ENCODE measurements at places on chromosomes 3 and 15.

GRCh38 chr15:80414546-80415357, 10.6 kb downstream of the ARNT2 start:
- no peak for DNase-seq

DNA sequence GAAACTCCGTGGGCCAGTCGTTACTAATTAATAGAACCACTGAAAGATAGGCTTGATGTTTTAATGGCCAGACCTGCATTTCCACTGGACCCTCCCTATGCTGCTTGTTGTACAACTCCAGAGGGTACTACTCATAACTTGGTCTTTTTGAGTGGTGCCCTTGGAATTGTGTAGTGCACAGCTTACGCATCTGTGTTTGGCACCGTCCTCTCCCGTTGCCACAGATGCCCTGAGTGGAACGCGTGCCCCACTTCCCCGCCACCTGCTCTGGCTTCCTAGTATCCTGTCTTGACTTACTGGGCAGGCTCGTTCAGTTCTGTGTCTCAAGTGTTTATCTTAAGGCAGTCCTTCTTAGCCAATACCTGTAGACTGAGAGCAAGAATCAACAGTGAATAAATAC, 78.7 kb downstream of the USP13 start:
- no peak for DNase-seq

DNA sequence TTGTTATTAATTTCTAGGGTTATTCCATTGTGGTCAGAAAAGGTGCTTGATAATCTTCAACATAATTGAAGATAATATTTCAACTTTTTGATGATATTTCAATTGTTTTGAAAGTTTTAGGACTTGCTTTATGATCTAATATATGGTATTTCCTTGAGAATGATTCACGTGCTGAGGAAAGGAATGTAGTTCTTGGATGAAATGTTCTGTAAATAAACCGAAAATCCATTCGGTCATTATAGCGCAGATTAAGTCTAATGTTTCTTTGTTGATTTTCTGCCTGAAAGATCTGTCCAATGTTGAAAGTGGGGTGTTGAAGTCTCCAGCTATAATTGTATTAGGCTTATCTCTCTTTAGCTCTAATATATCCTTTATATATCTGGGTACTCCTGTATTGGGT, 617.5 kb upstream of the NECTIN3 start:
- DNase-seq, result no peak

GRCh38 chr15:73832657-73833056, 40.7 kb upstream of the TBC1D21 start:
- DNase-seq, result no peak

DNA sequence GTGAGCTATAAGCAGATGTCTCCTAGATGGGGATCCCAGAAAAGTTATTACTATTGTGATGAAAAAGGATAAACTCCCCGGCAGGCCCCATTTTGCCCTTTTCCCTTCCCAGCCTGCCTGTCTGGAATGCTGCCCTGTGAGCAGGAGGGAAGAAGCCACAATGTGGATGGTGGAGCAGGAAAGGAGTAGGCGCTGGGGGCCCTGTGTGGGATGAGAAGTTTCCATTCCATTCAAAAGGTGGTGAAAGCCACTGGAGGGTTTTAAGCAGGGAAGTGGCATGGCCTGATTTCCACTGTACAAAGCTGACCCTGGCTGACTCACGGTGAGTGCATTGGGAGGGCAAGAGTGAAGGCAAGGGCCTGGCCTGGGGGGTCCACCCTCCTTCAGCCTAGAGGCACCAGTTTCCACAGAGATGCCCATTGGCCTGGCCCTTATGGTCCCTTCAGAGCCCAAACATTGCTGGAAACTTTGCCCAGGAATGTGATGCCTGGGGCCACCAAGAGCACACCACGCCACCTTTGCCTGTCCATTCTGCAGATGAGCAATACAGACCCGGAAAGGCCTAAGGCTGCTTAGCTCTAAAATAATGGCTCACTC, 206.9 kb downstream of the RPLP1 start:
- DNase-seq, result no peak

DNA sequence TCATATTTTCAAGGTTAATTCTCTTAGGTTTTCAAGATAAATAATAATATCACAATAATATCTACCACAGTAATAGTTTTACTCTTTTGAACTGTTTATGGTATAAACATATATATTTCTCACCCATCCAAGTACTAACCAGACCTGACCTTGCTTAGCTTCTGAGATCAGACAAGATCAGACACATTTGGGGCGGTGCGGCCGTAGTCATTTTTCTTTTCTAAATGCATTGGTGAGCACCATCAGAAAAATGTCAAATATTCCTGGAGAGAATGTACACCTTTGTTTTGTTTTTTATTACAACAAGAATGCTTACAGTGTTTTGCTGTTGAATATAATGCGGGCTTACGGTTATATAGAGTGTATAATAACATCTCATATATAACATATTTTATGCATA, 267.8 kb downstream of the ADAMTS17 start:
- no peak for DNase-seq

GRCh38 chr3:130517602-130518001, 625 bp downstream of the COL6A6 start:
- DNase-seq, result no peak

DNA sequence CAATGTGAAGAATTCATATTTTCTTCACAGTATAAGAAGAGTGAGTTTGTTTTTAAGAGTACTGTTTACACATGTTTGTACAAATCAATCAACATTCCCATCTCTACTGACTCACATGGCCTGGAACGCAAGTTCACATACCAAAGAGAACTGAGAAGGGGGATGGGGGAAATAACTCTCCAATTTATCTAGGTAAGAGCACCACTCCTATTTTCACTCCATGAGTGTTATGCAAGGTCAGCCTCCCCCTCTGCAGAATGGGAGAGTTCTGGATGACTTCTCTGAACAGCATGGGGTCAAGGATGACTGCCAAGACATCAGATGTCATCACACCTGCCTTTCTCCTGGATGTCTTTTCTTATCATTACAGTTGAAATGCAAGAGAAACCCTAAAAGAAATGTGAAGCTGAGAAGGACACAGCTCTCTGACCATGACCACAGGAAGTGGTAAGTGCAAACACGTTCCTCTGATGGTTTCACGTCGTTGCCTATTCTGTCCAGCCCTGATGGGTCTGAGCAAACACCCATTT, 95.2 kb downstream of the SEMA6D start:
- DNase-seq, result no peak

GRCh38 chr3:31129241-31129640, 234.8 kb upstream of the GADL1 start:
- no peak for DNase-seq

DNA sequence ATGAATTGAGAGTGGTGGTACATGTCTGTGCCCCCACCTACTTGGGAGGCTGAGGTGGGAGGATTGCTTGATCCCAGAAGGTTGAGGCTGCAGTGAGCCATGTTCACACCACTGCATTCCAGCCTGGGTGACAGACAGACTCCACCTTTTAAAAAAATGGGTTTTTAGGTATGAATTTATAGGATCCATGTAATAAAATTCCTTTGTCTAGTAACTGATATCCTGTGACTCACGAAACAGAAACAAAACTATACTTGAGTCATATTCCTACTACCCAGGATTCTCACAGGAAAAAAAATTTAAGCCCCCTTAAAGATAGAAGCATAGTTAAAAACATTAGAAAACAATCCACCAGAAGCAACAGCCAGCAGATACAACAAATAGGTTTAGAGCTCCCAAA, 10.0 kb upstream of the CRTC3 start:
- no peak for DNase-seq

GRCh38 chr3:172312001-172312400, 136.3 kb downstream of the GHSR start:
- DNase-seq, result no peak

GRCh38 chr15:49131403-49131802, 24.0 kb downstream of the COPS2 start:
- no peak for DNase-seq

DNA sequence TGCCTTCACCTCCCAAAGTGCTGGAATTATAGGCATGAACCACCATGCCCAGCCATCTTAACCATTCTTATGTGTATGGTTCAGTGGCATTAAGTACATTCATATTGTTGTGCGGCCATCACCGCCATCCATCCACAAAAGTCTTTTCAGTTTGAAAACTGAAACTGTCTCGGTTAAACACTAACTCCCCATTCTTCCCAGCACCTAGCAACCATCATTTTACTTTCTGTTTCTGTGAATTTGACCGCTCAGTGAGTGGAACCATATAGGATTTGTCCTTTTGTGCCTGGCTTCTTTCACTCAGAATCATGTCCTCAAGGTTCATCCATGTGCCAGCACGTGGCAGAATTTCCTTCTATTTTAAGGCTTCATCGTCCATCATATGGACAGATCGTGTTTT, 5.8 kb downstream of the MCM2 start:
- no peak for DNase-seq

- DNase-seq, result no peak
Measured at GRCh38 chr15:28131946-28132345, 32.8 kb upstream of the OCA2 start.

DNA sequence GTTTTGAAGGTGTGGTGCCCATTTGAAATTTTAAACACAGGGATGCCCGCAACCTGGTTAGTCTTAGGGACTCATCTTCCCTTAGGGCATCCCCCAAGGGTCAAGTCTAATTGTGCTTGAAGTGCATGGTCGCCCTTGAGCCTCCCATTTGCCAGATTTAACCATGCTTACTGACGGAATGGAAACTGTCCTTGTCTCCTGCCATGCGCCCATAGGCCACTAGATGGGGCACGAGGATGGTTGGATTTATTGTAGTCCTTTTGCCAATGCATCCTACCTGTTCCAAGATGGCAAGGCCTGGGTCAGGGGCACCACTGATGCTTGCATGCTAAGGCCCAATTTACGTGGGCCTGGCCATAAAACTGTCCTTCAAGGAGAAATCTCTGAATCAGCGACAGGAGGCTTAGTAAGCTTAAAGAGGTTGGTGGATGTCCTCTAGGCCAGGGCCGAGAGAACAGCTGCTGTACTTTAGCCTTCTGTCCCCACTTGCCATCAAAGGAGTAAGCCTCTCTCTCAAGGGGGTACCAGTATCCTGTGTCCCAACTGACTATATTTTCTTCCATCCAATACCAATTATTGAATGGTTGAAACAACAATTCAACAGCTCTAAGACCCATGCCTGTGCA, 355.4 kb downstream of the OTOL1 start:
- DNase-seq, result no peak

- DNase-seq, result no peak
Measured at GRCh38 chr15:76359152-76359551, 22.6 kb downstream of the ISL2 start.

DNA sequence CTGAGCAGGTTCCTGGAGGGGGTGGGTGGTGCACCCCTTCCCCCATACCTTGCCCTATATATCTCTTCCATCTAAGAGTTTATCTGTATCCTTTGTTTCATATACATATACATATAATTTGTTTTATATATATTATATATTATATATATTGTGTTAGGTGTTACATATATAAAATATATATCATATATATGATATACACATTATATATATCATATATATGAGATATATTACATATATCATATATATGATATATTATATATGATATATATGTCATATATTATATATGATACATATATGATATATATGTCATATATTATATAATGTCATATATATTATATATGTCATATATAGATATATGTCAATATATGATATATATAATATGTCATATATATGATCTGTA, 31.1 kb downstream of the EXD1 start:
- DNase-seq, result no peak

GRCh38 chr3:189748046-189748445, 116.9 kb downstream of the TP63 start:
- DNase-seq, result no peak

- no peak for DNase-seq
Measured at GRCh38 chr15:67389975-67390374, 131.0 kb upstream of the C15orf61 start.

DNA sequence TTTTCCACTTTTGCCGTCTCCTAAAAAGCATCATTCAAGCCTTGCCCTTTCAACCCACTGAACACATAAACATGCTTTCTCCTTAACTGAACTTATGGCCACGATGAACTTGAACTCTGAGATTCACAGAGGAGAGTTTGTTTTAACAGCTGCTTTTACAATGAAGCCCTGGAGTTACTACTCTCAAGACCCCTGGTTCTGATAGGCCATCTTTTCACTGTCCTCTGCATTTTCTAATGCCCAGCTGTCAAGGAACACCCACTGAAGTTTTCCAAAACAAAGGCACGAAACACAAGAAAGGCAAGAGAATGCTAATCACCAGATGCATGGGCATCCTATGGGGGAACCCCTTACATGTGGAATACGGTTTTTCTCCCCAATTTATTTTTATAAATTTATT, 100.8 kb downstream of the ADAMTS9 start:
- no peak for DNase-seq

DNA sequence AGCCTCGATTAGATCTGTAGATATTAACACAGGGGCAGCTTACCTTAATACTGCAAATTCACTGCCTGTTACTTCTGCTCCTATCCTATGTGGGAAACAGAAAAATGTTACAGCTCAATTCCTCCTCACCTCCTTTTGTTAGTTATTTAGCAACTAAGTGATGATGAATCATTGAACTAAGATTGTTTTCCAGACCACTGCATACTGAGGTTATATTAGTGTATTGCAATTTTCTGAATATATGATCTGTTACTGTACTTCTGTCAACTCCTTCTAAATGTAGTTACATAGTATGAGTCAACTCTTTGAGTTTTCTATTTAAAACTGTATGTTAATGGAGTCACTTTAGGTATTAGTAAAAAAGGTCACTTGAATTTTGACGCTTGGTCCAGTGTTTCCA, 331.5 kb upstream of the SLCO3A1 start:
- DNase-seq, result no peak

GRCh38 chr15:73366766-73367623, 1.8 kb downstream of the HCN4 start:
- DNase-seq, result no peak

DNA sequence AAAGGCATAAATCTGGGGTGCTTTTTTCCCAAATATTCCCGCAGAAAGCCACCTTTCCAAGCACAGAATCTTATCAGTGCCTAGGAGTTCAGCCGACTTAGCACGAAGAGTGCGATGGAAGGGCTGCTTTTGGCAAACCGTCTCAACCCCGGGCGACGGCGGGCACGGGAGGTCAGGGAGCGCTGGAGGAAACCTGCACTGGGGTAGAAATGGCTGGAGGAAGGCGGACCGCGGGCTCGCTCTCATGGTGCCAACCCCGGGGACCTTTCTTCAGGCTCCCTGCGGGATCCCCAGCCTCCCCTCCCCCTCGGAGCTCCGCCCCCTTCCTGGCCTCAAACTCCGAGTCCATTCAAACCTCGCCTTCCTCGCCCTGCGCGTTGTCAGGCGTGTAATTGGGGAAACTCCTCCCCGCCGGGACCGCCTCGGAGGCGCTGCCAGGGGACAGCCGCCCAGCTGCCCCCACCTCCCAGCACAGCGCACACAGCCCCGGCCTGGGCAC, at the start of gene GABRG3:
GABRG3 (plus strand) TSS at position 470 of the 499 bp plus-strand sequence.
- DNase-seq, result no peak

GRCh38 chr3:151196434-151196833, 6.6 kb downstream of the GPR171 start:
- no peak for DNase-seq

DNA sequence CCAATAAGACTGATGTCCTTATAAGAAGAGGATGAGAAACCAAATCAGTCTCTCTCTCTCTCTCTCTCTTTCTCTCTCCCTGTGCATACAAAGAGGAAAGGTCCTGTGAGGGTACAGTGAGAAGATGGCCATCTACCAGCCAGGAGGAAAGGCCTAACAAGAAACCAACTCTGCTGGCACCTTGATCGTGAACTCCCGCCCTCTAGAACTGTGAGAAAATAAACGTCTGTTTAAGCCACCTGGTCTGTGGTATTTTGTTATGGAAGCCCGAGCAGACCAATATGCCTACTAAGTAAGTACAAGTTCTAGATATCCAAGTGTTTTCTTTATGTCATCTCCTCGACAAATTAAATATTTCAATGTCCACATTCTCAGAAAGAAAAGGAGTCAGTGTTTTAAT, 44.9 kb upstream of the TMC3 start:
- DNase-seq, result no peak

- no peak for DNase-seq
Measured at GRCh38 chr3:25849641-25850385, 59.9 kb downstream of the OXSM start.

All from stimulated activated CD8-positive, alpha-beta memory T cell treated with anti-CD3 and anti-CD28 coated beads, Interleukin-7, amount 100 ng/mL, for 1 hour (primary cell).